ENCODE measurements at places on chromosomes 6 and 20.

DNA sequence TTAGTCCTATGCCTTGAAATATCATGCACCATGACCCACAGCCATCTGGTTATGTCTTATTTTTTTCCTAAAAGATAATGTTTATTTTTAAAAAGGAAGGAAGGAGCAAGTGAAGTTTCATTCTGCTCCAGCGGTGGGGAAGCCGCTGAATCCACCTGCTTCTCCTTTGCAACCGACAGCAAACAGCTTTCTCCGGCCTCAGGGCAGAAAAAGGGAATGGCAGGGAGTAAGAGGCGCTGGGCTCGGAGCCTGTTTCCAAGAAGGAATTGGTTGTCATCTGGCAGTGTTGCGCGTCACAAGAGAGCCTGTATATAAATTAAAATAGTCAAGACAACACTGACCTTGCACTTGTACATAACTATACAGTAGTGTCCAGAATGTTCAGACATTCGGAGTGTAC is 14.2 kb downstream of the GFRA4 start:
- no peak for DNase-seq

- DNase-seq: no peak
Measured at GRCh38 chr6:3569816-3570215, 113.0 kb upstream of the SLC22A23 start.

GRCh38 chr6:37617073-37617472 is 80.6 kb downstream of the MDGA1 start:
- no peak for DNase-seq

GRCh38 chr20:47481330-47482216 is 20.1 kb upstream of the NCOA3 start:
- DNase-seq: no peak

- DNase-seq: no peak
Measured at GRCh38 chr6:67933278-67933677, 701.8 kb upstream of the ADGRB3 start.

GRCh38 chr6:4543596-4543995 is 232.6 kb upstream of the CDYL start:
- no peak for DNase-seq

GRCh38 chr20:33229843-33230242 is 6.0 kb upstream of the BPIFA1 start:
- DNase-seq: no peak

DNA sequence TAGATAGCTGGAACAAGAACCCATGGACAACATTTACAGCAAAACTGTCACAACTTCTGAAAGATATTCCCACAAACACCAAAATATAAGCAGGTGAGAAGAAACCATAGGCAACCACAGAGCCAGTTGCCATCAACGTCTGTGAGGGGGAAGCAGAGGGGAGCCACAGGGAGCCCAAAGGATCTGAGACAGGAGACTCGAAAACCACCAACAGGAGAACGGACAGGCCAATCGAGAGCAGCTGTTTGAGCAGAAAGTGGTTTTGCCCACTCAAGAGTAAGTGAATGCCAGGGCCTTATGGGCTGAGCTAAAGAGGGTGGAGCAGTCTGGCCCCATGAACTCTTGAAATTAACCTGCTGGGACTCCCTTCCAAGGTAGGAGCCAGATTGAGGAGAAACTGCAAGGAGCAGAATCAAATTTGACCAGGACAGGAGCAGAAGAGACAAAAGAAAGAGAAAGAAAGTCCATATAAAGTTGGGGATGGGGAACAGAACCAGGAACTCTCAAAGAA is 195.4 kb downstream of the ANKRD60 start:
- no peak for DNase-seq

- no peak for DNase-seq
Measured at GRCh38 chr20:17491488-17491887, 39.7 kb downstream of the BFSP1 start.

DNA sequence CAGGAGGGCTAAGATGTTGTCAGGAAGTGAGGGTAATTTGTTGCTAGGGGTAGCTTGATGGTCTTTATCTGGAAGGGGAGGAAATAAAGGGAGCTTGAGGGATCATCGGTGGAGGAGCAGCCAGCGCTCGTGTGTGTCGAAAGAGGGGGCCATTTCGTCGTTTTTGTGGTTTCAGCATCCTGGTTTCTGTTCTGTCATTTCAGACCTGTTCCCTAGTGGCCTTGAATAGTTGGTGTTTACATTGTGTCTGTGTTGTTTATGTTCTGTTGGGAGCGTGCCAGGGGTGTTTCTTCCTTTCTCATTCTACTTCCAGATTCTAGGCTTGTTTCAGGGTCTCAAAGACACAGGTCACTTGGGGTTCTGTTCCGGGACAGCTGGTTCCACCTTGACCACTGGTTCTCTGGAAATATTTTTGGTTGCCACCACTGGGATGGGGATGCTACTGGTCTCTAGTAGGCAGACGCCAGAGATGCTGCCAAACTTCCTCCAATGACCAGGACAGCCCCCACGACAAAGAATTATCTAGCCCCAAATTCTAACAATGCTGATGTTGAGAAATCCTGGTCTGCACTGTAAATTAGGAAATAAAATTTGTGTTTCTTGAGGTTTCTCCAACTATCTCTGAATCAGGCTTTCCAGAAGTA is 113.9 kb upstream of the NAA20 start:
- DNase-seq: no peak

DNA sequence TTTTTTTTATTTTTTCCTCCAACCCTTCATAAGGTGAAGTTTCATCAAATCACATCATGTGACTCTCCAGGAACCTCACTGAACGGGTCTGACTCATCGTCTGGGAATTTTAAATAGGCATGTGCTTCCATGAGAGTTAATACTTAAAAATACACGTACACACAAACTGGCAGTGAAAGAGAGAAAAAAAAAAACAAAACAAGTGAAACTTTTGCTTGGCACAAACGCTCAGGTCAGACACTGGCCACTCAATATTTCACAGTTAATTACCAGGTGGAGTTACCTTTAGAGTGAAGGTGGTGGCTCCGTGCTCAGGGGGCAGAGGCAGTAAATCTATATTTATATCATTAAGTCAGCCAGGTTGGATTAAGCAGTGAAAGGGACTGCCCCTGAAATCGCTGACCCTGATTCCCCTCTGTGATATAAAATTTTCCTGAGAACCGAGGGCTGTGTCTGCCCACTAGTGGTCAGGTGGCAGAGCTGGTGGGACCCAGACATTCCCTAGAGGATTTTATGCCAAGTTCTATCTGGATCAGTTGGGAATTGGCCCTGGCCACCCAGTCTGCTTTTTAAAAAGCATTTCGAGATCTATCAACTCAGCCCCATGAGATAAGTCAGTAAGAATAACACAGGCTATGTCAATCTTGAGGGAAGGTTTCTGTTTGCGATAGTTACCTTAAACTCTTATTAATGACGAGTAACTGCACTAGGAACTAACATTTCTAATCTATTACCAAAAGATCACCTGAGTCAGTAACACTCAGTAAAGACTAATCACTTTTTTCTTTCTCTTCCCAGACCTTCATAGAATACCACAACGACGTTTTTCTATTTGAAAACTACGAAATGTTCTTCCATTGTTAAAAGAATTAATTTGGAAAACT is 259.1 kb downstream of the HDGFL1 start:
- no peak for DNase-seq

- no peak for DNase-seq
Measured at GRCh38 chr20:53244711-53245110, 272.6 kb downstream of the TSHZ2 start.

DNA sequence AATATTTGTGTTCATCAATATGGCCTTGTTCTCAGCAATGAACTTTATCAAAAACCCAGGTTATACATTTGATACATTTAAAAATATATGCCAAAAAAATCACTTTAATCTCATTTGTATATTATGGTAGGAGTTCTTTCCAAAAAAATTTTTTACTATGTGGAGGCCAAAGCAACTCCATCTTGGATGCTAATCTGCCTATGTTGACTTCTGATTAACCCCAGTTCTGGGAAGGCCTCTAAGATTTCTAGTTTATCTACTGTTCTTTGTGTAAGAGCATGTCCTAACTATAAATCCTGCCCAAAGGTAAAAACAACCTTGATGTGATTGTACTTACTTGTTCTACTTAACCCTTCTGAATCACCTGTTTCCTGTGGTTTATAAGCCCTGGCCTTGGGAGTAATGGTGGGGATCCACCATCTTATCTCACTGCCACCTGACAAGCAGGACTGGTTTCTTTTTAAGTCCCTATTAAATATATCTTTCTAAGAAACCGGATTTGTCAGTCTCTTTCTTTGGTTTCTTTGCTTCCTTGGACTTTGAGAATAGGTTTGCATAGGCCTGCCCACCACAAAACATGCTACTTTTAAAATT is 46.7 kb downstream of the RNGTT start:
- DNase-seq: no peak

GRCh38 chr6:72689107-72689954 is 67.5 kb downstream of the KCNQ5 start:
- DNase-seq: no peak

DNA sequence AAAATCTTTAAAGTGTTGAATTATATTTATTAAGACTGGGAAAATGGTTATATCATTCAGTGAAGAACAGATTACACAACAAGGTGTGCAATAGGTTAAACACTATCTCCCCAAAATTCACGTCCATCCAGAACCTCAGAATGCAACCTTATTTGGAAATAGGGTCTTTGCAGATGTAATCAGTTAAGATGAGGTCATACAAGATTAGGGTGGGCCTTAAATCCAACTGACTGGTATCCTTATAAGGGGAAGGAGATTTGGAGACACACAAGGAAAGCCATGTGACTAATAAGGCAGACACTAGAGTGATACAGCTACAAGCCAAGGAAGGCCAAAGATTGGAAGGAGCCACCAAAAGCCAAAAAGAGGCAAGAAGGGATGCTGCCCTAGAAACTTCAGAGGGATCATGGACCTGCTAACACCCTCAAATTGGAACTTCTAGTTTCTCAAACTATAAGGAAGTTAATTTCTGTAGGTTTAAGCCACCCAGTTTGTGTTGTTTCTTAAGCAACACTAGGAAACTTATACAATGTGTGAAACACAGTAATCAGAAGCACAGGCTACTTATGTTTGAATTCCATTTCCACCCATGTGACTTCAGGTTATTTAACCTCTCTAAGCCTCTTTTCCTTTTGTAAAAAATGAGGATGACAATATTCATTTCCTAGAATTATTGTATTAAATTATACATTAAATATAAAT is 16.9 kb downstream of the ILRUN start:
- DNase-seq: no peak

GRCh38 chr6:71015392-71015791 is 58.5 kb upstream of the B3GAT2 start:
- no peak for DNase-seq

GRCh38 chr6:160253714-160254113 is 4.9 kb downstream of the SLC22A2 start:
- no peak for DNase-seq

DNA sequence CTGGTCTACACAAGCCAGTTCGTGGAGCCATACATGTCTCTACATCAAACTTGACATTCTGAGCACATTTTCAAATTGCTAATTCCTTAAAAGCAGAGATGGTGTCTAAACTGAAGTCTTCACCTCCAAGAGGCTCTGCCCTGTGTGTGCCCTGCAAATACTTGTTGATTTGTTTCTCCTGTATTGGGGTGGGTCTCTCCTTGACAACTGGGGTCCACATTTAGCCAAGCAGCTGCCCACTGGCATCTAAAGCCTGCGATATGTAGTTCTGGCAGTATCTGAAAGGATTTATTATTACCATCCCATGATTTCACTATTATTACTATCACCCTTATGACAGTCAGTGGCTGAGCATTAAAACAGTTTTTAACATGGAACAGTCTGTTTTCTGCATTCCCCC is 45.9 kb upstream of the PKHD1 start:
- no peak for DNase-seq

GRCh38 chr20:10984913-10985312 is 311.1 kb upstream of the JAG1 start:
- no peak for DNase-seq

DNA sequence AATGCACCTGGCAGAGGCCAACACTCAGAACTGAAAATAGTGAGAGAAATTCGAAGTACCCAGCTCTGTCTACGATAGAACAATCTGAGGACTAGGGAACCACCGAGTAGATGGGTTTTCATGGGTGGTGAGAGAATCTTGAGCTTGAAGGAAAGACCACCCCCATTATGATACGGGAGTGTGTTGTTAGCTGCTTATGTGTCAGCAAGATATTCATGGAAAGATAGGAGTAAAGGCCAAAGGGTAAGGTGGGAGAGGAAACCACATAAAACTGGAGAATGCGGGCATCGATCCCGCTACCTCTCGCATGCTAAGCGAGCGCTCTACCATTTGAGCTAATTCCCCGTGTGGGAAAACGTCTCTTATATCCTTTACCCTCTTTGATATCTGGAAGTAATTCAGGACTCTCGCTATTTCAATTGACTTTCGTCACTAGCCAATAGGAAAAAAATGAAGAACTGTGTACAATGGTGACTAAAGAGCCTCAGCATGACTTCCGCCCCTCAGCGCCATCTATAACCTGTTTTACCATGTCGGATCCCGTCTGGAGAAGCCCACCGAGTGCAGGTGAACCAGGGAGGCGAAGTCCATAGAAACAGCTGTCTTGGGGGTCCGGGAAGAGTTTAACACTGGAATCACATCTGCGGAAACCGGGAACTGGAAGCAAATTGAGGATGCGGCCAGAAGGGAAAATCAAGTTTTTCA is 25.0 kb upstream of the ABT1 start:
- DNase-seq: peak; percentile 25

- DNase-seq: no peak
Measured at GRCh38 chr20:50711113-50711825, 19.9 kb upstream of the RIPOR3 start.

All from activated gamma-delta T cell treated with Interleukin-2 at 50 U/mL for 16 hours (primary cell).